ENCODE measurements at places on chromosomes 3 and 15.

GRCh38 chr3:89373434-89373833, 266.0 kb downstream of the EPHA3 start:
- no peak for DNase-seq

GRCh38 chr15:85400606-85401005, 20.2 kb downstream of the AKAP13 start:
- DNase-seq = no peak

DNA sequence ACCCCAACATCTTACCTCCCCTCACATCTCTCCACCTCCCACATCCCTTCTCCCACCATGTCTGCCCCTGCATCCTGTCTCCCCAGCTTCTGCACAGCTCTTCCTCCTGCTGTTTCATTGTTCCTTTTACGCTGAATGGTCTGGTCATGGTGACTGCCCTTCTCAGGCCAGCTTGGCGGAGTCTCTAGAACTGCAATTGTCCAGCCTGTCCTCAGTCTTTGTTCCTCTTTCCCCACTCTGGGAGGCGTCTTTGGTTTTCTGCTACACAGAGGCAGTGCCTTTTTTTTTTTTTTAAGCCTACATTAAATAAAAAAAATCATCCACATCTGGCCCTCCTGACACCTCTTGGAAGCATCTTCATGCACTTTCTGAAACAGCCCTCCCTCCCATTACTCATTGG, 49.1 kb upstream of the SEC22A start:
- DNase-seq = no peak

- DNase-seq = no peak
Observed at GRCh38 chr15:96959501-96959900, 629.0 kb downstream of the NR2F2 start.

DNA sequence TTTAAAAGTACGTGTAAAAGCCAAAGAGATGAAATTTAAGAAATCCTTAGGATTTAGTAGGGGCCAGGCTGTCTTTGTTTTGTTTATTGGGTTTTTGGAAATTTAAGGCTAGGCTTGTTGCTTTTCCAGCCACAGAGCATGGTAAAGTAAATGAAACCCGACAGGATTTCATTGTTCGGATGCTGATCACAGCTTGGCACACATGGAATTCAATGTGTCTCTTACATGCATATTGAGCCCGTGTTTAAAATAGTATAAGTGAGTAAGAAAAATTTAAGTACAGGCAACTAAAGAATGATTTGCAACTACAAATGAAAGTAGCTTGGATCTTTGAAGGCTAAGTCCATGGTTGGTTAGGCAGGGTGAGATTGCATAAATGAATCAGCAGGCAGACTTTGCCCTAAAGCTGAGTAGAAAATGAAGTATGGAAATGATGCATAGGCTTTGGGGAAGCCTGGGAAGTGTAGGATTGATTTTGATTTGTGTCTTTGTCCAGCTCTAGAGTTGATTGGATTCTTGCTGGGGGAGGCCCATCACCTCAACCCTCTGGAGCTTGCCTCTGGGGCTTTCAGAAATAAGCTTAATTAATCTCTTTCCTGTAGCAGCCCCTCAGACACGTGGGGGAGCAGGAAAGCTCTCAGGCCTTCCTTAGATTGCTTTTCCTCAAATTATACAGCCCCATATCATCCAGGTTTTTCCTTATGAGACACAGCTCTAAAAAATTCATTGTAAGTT, 68.2 kb upstream of the ADAMTSL3 start:
- DNase-seq = no peak

DNA sequence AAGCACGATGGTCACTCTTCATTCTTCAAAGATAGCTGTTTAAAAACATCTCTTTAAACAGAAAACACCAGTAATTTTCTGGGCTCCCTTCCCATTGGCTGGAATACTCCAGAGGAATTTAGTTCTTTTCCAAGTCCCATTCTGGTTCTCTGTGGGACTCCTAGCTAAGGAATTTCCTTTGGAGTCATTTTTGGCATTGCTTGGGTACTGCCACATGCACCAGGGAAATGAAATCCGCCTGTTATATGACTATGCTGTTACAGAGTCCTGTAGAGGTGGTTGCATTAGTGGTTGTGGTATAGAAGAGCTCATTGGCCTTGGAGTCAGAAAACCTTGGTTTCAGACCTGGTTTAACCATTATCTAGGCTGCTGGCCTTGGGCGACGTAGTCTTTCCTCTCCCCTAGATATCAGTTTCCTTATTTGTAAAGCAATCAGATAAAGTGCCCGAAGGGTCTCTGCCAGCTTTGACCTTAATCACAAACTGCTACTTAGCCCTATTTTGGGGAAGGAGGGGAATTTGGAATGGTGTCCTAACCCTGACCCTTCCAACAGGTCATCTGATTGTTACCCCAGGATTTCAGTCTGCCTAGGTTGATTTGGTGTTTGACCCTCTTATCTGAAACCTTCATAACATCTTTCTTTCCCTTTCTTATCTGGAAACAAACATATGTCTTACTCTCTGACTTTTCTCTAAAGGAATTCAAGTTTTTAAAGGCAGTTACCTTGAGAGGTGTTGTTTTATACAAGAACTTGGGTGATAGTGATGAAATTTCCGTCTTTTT, 13.4 kb downstream of the RTP1 start:
- no peak for DNase-seq

GRCh38 chr3:127288921-127289705, 1.3 kb upstream of the PRR20G start:
- DNase-seq = no peak

DNA sequence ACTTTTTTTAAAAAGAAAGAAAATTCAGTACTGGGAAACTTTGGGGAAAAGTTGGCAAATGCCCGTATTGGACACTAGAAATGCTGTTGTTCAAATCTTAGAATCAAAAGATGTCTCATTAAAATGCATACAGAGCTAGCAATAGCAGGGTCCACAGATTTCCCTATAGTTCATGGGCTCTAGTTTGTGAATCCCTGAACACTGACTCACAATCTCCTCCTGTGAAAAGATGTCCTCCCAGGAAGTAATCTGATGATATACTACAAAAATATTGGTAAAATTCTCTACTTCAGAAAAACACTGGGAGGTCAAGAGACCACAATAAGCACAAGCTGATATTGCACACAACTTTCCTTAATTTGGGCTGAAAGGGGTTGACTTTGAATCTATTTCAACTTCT, 568.4 kb upstream of the ZNF385D start:
- DNase-seq = no peak

DNA sequence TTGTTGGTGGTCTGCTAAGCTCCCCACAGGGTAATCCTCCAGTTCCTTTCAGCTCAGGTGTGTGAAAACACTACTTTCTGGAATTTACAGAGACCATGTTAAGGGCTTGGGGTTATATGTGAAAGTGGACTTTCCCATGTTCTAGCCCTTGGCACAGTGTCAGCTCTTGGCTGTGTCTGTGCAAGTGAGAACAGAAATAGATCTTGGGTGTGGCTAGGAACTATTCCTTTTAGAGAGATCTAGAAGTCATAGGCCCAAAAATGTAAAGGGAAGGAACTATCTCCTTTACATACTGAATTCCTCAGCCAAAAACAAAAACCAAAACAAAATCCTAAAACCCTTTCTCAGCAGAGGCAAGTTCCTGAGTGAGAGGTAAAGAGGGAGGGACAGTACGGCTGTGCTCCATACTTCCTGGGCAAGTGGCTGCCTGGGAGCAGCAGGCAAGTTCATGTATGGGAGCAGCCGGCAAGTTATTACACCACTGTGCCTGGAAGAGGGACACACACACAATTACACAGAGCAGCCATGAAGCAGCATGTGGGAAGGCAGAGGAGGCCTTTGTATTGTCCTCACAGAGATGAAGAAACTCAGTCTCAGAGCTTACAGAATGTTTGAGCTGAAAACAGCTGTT, 19.9 kb upstream of the C3orf62 start:
- DNase-seq = no peak

DNA sequence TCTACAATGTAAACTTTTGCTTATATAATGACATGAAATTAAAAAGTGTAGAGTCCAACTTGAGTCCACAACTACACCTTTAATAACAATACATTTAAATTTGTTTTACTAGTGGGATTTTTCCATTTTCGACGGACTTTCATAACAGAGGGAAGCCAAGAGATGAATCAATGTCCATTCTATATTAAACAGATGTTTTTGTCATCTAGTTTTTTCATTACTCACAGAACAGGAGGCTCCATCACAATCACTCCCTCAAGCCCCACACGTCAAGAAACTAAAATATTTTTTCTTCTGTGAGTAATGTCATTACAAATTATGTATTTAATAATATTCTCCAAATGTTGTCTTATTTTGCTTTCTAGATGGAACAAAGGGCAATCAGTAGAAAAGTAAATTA, 932.9 kb downstream of the ROBO1 start:
- no peak for DNase-seq

DNA sequence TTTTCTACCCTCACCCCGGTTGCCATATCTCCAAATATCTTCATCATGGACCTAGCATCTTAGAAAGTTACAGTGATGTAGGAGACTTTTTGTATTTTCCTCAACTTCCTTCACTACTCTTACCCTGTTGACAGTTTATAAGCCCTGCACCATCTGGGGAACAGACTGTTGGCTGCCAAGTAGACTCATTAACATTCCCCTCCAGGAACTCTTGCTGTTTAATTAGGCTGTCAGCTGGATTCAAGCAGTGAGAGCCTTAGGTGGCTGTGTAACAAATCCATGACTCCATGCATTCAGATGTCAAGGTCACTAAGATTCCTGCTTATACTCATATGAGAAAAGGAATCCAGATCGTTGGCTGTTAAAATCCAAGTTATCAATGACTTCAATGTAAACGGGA, 198.3 kb downstream of the NAALADL2 start:
- no peak for DNase-seq

DNA sequence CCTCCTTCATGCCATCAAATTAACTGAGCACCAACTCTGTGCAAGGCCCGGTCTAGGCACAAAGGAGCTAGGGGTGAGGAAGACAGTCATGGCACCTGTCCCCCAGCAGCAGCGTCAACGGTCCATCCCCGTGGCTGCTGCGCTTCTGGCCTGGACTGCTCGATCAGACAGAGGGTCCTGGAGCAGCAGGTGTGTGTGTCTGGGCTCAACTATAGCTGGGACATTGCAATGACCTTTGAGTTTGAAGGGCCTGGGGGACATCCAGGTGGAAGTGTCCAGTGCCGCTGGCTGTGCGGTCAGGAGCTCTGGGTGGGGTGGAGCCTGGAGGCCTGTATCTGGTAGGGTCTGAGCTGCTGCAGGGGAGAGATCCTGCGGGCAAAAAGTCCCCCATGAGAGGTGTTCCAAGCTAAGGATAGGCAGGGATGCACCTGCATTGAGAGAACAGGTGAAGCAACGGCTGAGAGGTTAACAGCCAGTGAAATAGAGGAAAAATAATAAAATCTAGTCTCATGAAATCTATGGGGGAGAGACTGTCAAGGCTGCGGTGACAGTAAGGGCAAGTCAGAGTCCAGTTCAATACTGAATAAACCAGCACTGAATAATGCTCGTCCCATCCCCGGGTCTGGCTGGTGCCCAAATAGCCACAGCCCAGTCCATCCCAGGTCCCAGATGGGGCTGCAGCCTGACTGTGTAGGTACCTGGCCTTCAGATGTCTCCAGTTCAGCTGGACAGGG, 25.4 kb upstream of the SLC41A3 start:
- DNase-seq = no peak

DNA sequence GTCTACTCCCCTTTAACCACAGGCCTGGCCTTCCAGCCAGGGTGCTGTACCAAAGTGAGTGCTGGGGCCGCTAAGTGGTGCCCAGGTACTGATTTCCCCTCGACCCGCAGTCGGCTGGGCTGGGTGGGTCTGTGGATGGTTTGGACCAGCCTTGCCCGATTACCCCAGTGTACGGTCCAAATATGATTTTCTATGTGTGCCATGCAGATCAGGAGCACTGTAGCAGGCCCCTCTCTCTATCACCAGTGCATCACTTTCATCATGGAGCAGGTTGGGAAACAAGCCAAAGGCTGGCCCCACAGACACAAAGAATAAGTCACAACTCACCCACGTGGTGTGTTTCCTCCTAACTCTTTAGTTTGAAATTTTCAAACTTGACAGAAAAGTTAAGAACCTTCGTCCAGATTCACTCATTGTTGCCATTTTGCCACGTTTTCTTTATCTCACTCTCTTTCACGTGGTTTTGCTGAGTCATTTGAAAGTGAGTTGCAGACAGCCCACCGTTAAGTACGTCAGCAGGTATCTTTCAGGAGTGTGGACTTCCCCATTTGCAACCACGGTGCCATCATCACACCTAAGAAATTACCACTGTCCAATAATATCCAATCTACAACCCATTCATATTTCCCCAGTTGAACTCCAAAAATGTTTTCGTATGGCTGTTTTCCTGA, 37.0 kb downstream of the ZNF710 start:
- DNase-seq = peak; percentile 55

GRCh38 chr15:28103831-28104230, 4.7 kb upstream of the OCA2 start:
- DNase-seq = no peak

DNA sequence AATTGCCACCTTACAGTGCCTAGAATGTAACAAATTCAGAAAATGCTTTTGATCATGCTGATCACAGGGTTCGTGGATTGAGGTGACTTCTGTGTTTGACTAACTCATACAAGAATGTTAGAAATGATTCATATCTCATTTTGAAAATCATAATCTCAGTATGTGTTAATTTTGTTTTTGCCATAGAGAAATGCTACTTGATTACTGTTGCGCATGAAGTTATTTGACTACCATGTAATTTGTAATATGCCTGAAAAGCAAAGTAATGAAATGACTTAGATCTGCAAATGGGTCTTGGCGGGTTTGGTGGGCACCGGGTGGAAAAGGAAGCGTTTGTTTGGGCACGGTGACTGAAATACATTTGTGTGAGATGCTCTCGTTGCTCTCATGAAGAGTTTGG, 173.6 kb upstream of the BHLHE40 start:
- DNase-seq = no peak

- DNase-seq = no peak
Observed at GRCh38 chr15:70093481-70094319, 4.0 kb downstream of the TLE3 start.

- no peak for DNase-seq
Observed at GRCh38 chr3:54159917-54160316, 37.6 kb downstream of the CACNA2D3 start.

DNA sequence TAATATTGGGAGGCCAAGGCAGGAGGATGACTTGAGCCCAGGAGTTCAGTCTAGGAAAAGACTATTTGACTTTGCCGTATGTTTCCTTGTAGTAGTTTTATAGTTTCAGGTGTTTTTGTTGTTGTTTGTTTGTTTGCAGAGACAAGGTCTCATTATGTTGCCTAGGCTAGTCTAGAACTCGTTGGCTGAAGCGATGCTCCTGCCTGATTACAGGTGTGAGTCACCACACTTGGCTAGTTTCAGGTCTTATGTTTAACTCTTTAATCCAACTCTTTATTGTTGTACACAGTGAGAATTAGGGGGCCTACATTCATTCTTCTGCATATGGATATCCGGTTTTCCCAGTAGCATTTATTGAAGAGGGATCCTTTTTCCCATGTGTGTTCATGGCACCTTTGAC, 32.0 kb downstream of the FAIM start:
- DNase-seq = no peak

DNA sequence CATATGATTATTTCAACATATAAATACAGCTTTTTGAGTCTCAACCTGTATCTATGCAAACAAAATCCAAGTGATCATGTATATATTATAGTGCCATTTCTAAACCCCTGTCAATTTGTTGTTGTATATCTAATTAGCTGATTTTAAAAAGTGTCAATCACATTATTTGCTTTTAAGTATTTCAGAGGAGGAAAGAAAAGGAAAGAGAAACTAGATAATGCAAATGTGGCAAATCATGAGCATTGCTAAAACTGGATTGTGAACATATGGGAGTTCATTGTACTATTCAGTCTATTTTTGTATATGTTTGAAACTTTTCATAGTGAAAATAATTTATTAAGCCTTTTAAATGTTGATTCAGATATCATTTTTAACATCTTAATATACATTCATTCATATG, 190.7 kb downstream of the ZIC4 start:
- no peak for DNase-seq
